Endothelial cell of umbilical vein (primary cell): ENCODE measurements at places on chromosomes 2 and 18. TPM values are rescaled to one million over a fixed set of nuclear protein-coding genes. Genes with fewer than 3 reads are reported as not detected.

The HMSD gene
- total RNA-seq = not detected in 2 replicates

DNA sequence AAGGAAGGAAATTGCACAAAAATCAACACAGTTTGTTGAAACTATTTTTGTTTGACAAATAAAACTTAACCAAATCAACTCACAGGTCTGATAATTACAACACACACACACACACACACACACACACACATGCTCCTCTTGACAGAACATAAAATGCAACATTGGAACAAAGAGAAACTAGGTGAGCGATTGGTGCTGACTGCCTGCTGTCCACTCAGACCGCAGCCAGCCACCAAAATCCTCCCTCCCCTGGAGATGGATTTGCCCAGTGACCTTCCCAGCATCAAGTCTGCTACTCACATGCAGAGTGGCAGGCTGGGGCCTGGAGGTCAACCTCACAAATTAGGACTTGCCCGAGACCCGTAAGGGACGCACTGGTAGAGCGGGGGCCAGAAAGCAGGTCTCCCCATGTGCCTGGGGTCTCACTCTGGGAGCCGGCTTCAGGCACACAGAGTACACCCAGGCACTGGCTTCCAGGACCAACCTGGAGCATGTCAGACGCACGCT, 61.4 kb downstream of the DIPK1C start:
- H3K27me3 ChIP-seq = no peaks in the 10 kb centered on the region
- no peak overlapping the region for H3K27ac ChIP-seq
- H3K36me3 ChIP-seq = no peaks in the 10 kb centered on the region
- no peak for DNase-seq
- no peaks in the 10 kb centered on the region for H3K4me1 ChIP-seq

DNA sequence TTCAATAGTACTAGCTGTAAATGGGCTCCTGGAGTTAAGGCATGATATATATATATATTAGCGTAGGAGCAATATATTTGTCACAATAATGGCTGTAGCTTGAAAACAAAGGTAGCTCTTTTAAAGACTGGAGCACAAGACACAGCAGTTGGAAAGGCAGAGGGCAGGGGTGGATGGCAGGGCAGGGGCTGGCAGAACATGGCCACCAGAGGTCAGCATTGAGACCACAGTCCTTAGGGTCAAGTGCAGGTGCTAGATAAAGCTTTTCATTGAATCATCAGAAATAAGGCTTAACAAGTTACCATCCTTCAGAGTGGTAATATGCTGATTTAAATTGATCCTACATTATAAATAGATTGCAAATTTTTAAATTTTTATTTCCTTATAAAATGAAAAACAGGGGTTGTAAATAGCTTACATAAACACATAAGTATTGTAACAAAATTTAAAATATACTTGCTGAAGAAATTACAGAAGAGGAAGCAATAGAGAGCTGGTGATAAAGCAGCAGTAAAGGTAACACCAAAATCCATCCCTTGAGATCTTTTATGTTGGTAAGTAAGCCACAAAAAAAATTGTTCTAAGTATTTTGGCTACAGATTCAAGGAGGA, 161.2 kb upstream of the PIEZO2 start:
- no peak overlapping the region for H3K27ac ChIP-seq
- no peaks in the 10 kb centered on the region for H3K4me1 ChIP-seq
- no peak overlapping the region for H3K4me3 ChIP-seq
- peak; percentile 16 for DNase-seq

DNA sequence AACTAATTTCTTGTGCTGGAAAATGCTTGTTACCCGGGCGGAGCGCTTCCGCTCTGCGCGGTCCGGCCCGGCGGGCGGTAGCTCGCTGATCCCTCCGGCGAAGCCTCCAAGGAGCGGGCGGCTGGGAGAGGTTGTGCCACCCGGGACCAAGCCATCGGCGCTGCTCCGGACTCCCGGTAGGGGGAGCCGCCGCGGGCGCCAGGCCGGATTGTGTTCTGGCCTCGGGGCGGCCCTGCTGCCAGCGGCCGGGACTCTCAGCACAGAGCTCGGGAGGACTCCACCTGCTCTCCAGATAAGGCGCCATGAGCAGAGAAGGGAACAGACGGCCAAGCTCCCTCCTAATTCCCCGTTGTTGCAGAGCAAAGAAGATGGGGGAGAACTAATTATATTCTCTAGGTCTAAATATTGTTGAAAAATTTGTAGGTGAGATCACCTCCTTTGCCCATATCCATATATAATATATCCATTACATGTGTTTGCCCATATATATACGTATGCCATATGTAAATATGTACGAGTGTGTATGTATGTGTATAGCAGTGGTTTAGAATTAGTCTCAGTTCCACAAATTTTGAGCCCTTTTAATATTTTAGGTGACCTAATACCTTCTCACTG, 13.8 kb upstream of the SATB2 start:
- no peaks in the 10 kb centered on the region for H3K36me3 ChIP-seq
- H3K4me3 ChIP-seq = no peak overlapping the region

The CLIP4 gene
- total RNA-seq = 21.7 and 24.0 TPM in 2 replicates

GRCh38 chr2:128369602-128370467, 51.2 kb upstream of the HS6ST1 start:
- no peaks in the 10 kb centered on the region for H3K4me1 ChIP-seq
- no peak overlapping the region for H3K4me3 ChIP-seq
- H3K27me3 ChIP-seq = no peaks in the 10 kb centered on the region
- DNase-seq = no peak
- no peaks in the 10 kb centered on the region for H3K36me3 ChIP-seq

DNA sequence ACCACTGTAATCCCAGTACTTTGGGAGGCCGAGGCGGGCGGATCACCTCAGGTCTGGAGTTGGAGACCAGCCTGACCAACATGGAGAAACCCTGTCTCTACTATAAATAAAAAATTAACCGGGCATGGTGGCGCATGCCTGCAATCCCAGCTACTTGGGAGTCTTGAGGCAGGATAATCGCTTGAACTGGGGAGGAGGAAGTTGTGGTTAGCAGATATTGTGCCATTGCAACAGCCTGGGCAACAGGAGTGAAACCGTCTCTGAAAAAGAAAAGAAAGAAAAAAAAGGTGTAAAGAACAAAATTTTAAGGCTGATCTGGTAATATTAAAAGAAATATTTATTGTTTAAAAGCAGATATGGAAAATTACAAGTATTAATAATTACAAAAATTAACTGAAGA, 29.7 kb downstream of the ZNF804A start:
- no peak overlapping the region for H3K27ac ChIP-seq
- H3K36me3 ChIP-seq = no peaks in the 10 kb centered on the region
- DNase-seq = no peak
- no peaks in the 10 kb centered on the region for H3K27me3 ChIP-seq
- H3K4me3 ChIP-seq = no peak overlapping the region

DNA sequence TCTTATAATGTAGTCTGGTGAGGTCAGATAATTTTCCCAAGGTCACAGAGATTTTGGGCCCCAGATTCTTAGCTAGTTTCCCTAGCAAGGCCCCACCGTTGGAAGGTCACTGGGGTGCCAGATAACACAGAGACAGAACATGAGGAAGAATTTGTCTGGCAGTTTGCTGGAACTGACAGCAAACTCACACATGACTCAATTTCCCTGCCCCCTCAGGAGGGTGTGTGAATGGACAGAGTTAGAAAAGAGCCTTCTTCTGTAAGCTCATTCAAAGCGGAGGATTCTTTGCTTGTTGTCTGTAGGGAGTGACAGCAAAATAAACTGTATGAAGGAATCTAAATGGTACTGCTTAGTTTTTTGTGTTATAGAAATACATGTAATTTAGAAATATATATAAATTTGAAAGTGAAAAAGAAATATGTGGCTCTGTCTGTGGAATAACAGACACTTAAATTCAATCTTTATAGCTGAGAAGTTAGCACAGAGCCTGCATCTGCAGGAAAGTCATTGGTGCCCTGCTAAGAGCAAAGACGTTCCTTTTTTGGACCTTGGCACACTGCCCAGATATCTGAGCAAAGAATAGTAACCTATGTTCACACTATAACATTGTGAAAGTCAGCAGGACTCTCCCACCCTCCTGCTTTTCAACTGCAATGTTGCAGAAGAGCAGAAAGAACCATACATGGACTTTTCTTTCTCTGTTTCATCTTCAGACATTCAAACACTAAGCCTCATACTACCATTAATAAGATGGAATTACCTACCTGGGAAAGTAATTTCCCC, 2.1 kb downstream of the MDH1 start:
- no peaks in the 10 kb centered on the region for H3K27me3 ChIP-seq
- peaks cover 18% of the 10 kb centered on the region for H3K4me1 ChIP-seq
- no peak overlapping the region for H3K4me3 ChIP-seq
- no peak for DNase-seq
- no peak overlapping the region for H3K27ac ChIP-seq

The PLB1 gene
- total RNA-seq = 0.80 and 1.1 TPM in 2 replicates

- no peaks in the 10 kb centered on the region for H3K27me3 ChIP-seq
- H3K4me3 ChIP-seq = no peak overlapping the region
- no peak overlapping the region for H3K27ac ChIP-seq
Observed at GRCh38 chr2:191108331-191108730, 42.5 kb downstream of the STAT4 start.

DNA sequence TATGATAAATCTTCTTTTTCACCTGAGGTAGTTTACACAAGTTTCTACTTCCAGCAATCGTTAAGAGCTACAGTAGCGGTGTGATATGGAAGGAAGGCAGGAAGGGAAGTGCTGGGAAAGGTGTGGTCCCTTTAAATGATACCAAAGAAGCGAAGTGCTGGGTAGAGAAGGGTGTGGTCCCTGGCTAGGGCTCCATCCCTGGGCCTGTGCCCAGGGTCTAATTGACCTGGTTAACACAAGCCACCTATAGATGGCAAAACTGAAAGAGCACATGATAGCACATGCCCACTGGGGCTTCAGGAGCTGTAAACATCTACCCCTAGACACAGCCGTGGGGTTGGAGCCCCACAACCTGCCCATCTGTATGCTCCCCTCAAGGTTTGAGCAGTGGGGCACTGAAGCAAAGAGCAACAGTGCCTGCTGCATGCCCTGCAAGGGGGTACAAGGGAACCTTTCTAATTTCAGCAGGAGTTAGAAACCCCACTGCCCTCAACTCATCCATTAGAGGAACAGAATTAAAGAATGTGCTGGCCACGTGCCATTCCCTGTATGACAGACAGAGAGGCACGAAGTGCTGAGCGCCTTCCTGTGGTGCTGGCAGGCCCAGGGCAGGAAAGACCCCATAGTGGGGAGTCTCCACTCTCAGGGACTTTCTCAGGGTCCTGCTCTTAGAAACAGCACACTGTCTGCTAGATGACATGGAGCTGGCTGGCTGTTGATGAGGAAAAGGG, 153.1 kb upstream of the LMAN1 start:
- no peak for DNase-seq
- no peak overlapping the region for H3K4me3 ChIP-seq
- no peaks in the 10 kb centered on the region for H3K27me3 ChIP-seq
- H3K4me1 ChIP-seq = peaks cover 4% of the 10 kb centered on the region
- H3K27ac ChIP-seq = no peak overlapping the region
- no peaks in the 10 kb centered on the region for H3K36me3 ChIP-seq

GRCh38 chr2:114368705-114369104, 73.7 kb upstream of the DPP10 start:
- no peaks in the 10 kb centered on the region for H3K4me1 ChIP-seq
- no peak overlapping the region for H3K4me3 ChIP-seq
- H3K27ac ChIP-seq = no peak overlapping the region
- no peaks in the 10 kb centered on the region for H3K27me3 ChIP-seq
- no peak for DNase-seq
- no peaks in the 10 kb centered on the region for H3K36me3 ChIP-seq

GRCh38 chr2:4618630-4619228, 915.4 kb downstream of the DCDC2C start:
- H3K4me1 ChIP-seq = no peaks in the 10 kb centered on the region
- DNase-seq = no peak
- no peak overlapping the region for H3K27ac ChIP-seq
- H3K27me3 ChIP-seq = no peaks in the 10 kb centered on the region

GRCh38 chr2:206502729-206503128, 59.4 kb downstream of the ADAM23 start:
- no peak for DNase-seq
- H3K27me3 ChIP-seq = no peaks in the 10 kb centered on the region
- H3K27ac ChIP-seq = no peak overlapping the region
